ENCODE measurements at places on chromosomes 16 and 17. TPM values are rescaled to one million over a fixed set of nuclear protein-coding genes. Genes with fewer than 3 reads are reported as not detected.

The GUCY2D gene
- not detected for total RNA-seq

The TP53TG3C gene
- 0.24 TPM for total RNA-seq

The SENP3 gene
- 109 TPM for total RNA-seq

The TERB1 gene
- not detected for total RNA-seq

The KRTAP1-4 gene
- total RNA-seq = not detected

The ENPP7 gene
- total RNA-seq = not detected

The DPEP2 gene
- total RNA-seq = not detected

The DNAH9 gene
- 0.02 TPM for total RNA-seq

The MYO15B gene
- 63.8 TPM for total RNA-seq

The TCF25 gene
- total RNA-seq = 67.2 TPM

The MT1M gene
- not detected for total RNA-seq

The MYH8 gene
- total RNA-seq = not detected

The DHRS7C gene
- total RNA-seq = not detected

The NGFR gene
- total RNA-seq = 0.70 TPM

The C1QTNF1 gene
- total RNA-seq = 38.0 TPM
